NCI-H524 treated with DMSO at 0.1 percent for 48 hours (cell line): ENCODE measurements at places on chromosomes 1 and 21.

DNA sequence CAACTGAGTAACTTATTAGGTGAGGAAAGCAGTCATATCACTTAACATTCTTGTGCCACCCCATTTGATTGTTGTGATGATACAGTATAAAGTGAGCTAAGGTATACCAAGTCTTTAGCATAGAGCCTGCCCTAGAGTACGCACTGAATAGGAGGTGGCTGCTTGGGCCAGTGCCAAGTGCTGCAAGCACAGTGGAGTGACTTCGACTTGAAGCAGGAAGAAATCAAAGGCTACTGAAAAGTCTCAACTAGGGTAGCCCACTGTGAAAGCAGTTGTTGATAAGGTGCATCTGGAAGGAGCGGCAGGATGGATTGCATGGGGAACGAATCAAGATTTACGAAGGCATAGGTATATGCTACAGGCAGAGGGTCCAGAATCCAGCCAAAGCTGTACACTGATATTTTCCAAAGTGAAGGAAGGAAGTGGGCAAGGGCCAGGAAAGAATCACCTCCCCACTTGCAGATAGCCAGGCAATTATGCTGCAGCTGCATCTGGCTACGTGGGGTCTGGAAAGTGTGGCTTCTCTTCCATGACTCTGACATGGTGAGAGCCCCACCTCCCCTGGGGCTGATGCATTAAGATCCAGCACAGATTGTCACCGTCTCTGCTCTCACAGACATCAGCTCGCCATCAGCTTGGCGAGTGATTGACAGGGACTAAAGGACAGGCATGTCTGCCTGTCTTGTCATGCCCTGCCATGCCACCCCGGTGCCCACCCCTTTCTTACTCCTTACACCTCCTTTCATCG, 287.0 kb upstream of the PLXNA2 start:
- DNase-seq = no peak

DNA sequence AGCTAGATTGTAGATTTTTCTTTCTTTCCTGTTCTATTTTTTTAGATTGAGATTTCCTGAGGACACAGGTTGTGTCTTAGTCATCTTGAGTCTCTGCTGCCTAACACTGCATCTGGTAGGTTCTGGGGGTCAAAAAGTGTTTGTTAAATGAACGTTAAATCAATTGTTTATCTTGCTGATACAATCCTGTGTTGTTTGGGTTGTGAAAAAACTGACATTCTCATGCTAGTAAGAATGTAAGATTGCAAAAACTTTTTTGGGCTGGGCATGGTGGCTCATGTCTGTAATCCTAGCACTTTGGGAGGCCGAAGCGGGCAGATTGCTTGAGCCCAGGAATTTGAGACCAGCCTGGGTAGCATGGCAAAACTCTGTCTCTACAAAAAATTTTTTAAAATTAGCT, 3.4 kb downstream of the CTSK start:
- DNase-seq = no peak

DNA sequence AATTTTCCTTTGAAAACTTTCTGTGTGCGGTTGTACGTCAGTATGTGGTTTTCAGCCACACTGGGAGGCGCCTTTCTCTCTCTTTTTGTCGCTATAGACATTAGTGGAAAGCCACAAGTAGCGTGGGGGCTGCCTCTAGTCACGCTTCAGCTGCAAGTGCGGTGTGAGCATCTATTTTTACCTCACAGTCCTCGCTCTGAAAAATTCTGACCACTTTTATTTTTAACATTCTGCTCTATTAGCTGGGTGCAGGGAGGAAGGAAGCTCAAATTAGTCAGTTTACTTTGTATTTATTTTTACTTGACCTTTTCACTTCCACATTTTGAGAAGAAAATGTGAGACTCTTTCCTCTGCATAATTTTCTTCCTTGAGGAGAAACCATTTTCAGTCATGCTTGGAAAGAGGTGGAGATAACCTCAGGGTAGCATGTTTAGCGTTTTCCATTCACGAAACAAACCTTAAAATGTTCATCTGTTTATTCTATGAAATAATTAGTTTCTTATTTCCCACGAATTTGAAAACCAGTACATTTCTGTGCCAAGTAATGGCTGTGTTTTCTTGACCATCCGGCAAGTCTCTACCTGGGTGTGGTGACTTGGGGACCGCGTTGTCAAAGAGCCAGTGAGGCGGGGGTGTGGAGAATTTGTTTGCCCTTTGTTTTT, 35.6 kb downstream of the ADARB1 start:
- no peak for DNase-seq

DNA sequence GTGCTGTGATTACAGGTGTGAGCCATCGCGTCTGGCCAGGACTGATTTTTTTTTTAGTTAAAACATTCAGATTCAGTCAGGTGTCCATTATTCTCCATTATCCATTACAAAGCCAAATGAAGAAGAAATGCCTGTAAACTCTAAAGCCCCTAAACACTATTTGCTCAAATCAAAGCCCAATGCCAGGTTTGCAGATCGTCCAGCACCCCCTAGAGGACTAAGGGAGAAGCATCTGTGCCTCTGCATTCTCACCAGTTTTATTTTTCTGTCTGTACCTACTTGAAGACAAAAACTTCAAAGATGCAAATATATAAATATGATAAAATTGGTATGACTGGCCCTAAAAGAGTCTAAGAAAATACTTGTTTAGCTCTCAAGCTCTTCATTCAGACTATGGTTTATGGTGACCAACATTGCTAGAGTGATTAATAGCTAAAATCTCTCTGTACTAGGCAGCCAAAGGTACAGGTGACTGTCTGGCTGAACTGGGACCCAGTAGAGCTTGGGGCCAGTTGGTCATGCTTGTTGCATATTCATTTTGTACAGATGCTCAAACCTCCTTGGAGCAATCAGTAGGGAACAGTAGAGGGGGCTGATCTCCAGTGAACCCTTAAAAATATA, 138.4 kb downstream of the SYT2 start:
- no peak for DNase-seq

DNA sequence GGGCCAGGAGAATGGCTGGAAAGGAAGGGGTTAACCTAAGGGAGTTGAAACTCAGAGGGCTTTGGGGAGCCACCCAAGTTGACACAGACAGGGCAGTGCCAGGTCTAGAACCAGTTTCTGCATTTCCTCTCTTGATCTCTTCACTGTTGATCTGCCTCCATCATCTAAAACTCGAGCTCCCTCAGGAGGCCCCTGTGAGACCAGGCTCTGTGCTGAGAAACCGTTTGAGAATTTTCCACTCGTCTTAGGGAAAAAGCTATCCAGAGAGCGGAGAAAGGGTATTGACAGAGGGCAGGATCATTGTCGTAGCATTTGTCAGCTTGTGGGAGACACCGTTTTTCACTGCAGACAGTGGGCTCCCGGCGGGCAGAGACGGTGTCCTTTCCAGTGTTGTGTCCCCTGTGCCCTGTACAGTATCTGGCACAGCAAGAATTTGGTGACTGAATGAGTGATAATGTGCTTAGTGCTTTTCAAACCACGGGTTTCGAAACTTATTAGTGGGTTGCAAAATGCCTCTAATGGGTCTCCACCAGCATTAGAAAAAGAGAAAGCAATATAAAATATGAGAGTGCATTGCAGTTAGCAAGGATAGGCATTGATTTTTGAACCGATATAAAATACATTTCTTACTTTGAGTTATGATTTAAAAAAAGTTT, 31.1 kb downstream of the PROK1 start:
- no peak for DNase-seq

DNA sequence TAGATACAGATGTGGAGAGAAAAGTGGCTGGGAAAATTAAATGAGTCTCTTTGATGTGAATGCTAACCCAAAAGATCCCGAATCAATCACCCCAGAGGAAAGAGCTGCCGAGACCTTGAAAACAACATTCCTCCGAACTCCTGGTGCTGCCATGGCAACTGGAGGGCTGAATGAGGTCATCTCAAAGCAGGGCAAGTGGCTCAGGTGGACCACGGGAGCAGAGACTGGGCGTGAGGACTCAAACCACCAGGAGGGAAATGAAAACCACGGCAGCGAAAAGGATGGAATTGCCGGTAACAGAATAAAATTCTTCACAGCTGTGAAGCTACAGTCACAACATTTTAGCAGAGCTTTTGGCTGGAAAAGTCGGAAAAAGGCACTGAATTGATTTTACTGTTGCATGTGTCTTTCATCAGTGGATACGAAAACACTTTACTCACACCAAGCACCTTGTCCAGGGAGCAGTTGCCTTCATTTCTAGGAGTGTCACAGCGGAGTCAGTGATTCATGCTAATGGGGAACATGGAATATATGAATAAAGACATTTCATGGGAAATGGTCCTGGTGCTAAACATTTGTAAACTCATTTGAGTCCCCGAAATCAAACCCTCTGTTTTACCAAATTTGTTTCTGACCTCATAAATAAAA, 23.2 kb upstream of the BECN2 start:
- no peak for DNase-seq

GRCh38 chr1:239025223-239025622, 361.1 kb upstream of the CHRM3 start:
- DNase-seq = no peak

DNA sequence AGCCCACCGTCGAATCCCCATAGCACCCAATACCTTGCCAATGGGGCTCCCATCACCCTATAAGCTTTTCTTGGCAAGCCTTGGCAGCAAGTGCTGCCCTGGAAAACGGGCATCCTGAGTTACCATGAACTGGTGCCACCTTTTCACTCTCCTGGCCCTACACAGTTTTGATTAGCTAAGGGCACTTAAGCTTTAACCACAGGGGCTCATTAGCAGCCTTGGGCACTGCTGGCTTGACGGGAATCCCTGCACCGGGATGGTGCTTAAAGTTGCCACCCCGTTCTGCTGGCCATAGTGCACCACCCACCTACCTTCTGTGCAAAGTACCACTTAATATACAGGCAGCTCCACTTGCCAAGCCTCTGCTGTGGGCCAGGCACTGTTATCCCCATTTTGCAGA, 13.7 kb downstream of the PARS2 start:
- no peak for DNase-seq

- no peak for DNase-seq
Observed at GRCh38 chr1:151885479-151885878, 23.8 kb downstream of the THEM4 start.

GRCh38 chr1:215719552-215719951, 152.4 kb downstream of the KCTD3 start:
- DNase-seq = no peak

DNA sequence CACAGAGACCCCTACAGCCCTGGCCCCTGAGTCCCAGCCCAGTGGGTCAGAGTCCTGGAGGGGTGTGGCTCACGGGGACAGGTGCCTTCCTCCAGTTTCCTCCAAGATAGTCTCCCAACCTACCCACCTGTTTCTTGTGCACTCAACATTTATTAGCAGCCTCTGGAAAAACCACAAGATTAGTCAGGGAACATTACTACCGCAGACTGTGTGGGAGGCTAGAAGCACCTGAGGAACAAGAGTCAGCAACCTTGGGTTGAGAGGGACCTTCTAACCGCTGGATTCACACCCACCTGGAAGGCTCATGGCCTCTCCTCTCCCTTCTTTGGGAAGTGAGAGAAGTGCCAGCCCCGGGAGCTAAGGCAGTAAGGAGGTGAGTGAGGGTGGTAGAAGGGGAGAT, 22.5 kb upstream of the IKBKE start:
- DNase-seq = no peak

DNA sequence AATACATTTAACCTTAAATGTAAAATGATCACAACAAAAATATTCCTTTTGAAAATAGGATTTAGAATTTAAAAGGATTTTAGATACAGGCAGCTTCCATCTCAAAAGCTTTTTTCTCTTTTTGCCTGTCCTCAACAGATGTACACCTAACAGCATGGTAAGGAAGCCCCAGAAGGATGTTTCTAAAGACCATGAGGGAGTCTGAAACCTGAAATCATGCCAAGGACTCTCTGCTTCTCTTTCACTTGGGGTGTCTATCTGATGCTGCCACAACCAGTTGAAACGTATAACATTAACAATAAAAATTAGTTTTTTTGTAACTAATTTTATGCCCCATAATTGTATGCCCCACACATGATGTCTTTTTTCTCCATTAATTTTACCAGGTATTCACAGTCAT, 5.4 kb upstream of the ZNF281 start:
- DNase-seq = no peak

DNA sequence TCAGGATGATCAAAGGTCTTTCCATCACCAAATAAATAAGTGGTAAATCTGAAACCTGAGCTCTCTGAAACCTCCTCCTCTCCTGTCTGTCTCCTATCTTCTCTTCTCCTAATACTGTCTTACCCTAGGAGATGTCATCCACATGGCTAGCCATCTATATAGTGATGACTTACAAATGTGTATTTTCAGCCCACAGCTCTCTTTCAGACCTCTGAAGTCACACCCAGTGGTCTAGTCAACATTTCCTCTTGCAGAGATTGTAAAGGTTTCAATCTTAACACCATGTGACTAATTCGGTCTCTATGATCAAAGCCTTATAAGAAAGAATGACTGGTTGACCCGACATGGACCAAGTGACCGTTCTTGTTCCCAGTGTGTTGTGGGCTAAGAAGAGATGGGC, 63.1 kb upstream of the DPT start:
- DNase-seq = no peak

GRCh38 chr1:55623311-55623710, 408.1 kb upstream of the USP24 start:
- no peak for DNase-seq

DNA sequence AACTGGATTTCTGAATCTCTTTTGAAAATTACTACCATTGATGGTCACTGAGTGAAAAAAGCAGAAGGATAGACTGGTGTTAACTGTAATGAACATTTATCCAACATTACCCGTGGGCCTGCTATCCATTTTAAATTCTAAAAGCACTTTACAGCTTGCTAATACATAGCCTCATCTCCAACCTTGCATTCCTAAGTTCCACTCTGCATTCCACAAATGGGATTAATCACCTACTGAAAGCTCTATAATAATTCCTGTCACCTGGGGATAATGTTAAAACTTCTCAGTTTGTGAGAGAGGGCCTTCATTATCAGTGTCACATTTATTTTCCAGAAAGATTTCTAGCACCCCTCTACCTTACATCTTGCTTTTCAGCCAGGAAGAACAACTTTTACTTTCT, 38.2 kb downstream of the PTPRC start:
- DNase-seq = no peak

GRCh38 chr1:234709473-234710228, 99.7 kb upstream of the IRF2BP2 start:
- no peak for DNase-seq

- DNase-seq = no peak
Observed at GRCh38 chr1:9842073-9842711, 18.4 kb upstream of the CLSTN1 start.

- no peak for DNase-seq
Observed at GRCh38 chr1:198918920-198919319, 280.1 kb downstream of the PTPRC start.

DNA sequence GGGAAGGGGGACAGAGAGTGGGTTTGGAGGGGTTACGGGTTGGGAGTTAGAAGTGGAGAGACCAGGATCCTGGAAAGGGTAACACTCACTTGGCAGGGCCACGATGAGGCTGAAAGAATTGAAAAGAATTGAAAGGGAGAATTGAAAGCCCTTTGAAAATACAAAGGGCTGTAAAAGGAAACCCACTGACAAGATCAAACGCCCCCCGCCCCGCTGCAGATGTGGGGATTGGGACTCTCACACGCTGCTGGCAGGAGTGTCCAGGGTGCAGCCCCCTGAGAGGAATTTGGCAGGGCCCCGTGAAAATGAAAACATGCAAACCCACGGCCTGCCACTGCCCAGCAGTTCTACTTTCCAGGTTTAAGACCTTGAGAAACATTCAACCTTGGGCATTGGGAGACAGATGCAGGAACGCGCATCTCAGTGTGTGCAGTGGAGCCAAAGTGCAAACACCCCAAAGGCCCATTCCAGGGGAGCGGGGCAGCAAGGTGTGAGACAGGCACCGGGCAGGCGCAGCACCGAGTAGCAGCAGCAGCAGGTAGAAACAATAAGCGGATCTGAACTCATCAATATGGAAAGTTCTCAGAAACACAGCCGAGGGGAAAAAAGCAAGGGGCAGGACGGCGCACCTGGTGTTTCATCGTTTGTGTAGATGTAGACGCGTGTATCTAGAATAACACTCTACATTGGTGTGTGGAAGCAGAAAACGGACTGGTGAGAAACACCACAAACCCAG, 8.3 kb upstream of the TNFRSF1B start:
- no peak for DNase-seq
